ENCODE measurements at places on chromosomes 13 and 19. TPM values are rescaled to one million over a fixed set of nuclear protein-coding genes. Genes with fewer than 3 reads are reported as not detected.

DNA sequence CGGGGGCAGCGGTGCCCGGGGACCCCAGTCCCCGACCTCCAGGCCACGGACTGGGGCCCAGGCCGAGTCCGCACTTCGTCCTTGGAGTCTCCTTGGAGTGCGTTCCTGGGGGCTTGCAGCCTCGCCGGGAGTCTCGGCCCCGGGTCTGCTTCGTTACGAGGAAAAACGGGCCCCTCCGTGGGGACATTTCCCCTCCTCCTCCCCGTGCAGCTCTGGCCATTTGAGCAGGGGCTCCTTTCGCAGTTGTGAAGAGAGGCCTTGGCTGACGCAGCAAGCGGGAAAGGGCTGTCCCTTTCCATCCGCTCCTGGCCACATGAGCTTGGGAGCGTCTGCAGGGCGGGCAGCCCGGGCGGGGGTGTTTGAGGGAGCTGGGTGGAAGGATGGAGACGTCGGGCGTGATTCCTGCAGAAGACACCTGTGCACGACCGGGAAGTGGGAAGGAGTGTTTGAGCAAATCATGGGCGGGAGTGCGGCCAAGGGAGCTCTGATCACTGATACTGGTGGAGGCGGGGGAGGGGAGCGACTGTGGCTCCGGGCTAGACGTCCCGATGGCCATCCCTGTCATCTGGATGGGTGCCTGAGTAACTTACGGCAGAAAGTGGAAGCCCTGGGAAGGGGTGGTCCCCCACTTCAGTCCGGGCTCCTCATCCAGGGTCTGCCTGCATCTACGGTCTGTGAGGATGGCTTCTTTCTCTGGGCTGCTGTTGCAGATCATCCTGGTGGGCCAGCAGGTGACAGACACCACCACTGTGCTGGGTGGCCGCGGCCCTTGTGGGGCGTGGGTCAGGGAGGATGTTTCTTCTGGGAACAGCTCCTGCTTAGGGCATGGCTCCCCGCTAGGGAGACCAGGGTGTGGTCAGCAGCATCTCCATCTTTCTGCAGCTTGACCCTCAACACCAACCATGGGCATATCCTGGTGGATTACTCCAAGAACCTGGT lies 736 bp downstream of the GPI start:
- H3K4me3 ChIP-seq: peak overlapping the region; percentile 100
- peak overlapping the region; percentile 93 for H3K27ac ChIP-seq
- H3K4me1 ChIP-seq: peaks cover 57% of the 10 kb centered on the region
- peaks cover 44% of the 10 kb centered on the region for H3K36me3 ChIP-seq
- H3K27me3 ChIP-seq: no peaks in the 10 kb centered on the region
- no peak for DNase-seq

DNA sequence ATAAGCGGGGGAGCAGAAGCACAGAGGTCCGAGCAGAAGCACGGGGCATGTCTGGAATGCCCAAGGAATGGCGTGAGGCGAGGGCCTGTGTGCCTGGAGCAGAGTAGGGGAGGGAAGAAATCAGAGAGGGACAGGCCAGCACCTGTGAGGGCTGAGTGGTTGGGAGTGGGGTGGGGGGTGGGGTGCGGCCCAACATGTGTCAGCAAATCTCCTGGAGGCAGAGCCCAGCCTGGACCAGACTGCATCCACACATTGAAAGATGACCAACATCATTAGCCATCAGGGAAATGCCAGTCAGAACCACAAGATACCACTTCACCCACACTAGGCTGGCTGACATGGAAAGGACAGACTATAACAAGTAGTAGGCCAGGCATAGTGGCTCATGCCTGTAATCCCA lies 11.2 kb downstream of the CLASRP start:
- H3K27me3 ChIP-seq: no peaks in the 10 kb centered on the region
- DNase-seq: no peak
- peaks cover 35% of the 10 kb centered on the region for H3K4me1 ChIP-seq
- H3K4me3 ChIP-seq: no peak overlapping the region
- no peak overlapping the region for H3K27ac ChIP-seq

GRCh38 chr13:93066187-93066586 lies 160.4 kb upstream of the GPC6 start:
- no peak overlapping the region for H3K27ac ChIP-seq
- no peak for DNase-seq
- H3K36me3 ChIP-seq: no peaks in the 10 kb centered on the region
- no peaks in the 10 kb centered on the region for H3K4me1 ChIP-seq
- no peaks in the 10 kb centered on the region for H3K27me3 ChIP-seq
- no peak overlapping the region for H3K4me3 ChIP-seq

DNA sequence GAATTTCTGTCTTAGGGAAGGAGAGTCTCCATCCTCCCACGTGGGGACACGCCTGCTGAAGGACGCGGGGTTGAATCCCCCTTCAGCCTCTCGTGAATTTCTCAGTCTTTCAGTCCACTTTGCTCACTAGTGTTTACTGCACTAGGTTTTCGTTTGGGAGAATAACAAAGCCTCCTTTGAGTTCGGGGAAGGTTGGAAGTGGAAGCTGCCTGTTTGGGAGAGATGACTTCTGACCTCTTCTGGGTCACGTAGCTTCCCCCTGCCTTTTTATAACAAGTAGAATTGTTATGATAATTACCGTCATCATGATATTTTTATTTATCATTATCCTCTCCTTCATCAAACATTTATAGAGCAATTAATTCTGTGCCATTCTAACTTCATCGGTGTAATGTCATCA lies 60.7 kb downstream of the ATP11A start:
- no peak overlapping the region for H3K4me3 ChIP-seq
- peaks cover 17% of the 10 kb centered on the region for H3K4me1 ChIP-seq
- H3K27ac ChIP-seq: no peak overlapping the region
- H3K36me3 ChIP-seq: no peaks in the 10 kb centered on the region

DNA sequence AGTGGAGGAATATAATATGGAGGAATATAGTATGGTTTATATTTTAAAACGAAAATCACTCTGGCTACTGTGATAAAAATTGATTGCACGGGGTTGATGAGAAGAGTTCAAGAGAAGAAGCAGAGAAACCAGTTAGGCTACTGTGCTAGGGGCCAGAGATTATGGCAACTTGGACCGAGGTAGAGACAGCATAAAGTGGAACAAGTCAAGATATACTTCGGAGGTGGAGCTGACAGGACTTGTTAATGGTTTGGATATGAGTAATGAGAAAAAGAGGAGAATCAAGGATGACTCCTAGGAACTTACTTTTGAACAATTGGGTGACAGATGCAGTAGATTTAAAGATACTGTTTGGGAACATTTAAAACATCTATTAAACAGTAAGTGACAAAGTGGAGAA lies 6.6 kb upstream of the WDFY2 start:
- no peak overlapping the region for H3K4me3 ChIP-seq
- DNase-seq: no peak
- H3K4me1 ChIP-seq: no peaks in the 10 kb centered on the region
- no peak overlapping the region for H3K27ac ChIP-seq
- H3K27me3 ChIP-seq: no peaks in the 10 kb centered on the region

- no peaks in the 10 kb centered on the region for H3K27me3 ChIP-seq
- no peaks in the 10 kb centered on the region for H3K4me1 ChIP-seq
- no peak overlapping the region for H3K27ac ChIP-seq
Observed at GRCh38 chr13:84684048-84684662, 801.9 kb upstream of the SLITRK1 start.

GRCh38 chr19:1844513-1845124 lies 3.7 kb downstream of the REXO1 start:
- no peaks in the 10 kb centered on the region for H3K27me3 ChIP-seq
- H3K27ac ChIP-seq: no peak overlapping the region
- peaks cover 55% of the 10 kb centered on the region for H3K4me1 ChIP-seq
- peaks cover 8% of the 10 kb centered on the region for H3K36me3 ChIP-seq
- DNase-seq: no peak

The TMEM150B gene
- total RNA-seq: not detected

The TDRD3 gene
- total RNA-seq: 19.0 TPM

Measured in activated CD8-positive, alpha-beta T cell treated with anti-CD3 and anti-CD28 coated beads for 36 hours (primary cell).